ENCODE measurements at places on chromosomes 3 and 15.
A peak's percentile ranks its signal among the peaks of the same experiment; 100 is the strongest.

DNA sequence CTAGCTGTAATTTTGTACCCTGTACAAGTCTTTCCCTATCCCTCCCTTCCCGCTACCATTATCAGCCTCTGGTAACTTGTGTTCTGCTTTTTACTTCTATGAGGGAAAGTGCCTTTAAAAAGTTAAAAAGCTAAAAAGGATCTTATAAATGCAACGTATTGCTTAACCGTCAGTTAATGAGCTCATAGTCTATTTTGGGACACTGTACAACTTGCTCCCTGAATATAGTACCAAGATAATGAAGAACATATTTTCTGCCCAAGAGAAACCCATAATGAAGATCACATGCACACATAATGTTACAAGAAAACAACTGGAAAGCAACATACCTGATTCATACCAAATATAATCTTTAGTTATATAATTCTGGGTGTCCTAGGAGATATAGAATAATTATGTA, 22.6 kb downstream of the ZIC1 start:
- DNase-seq: no peak

- no peak for DNase-seq
Observed at GRCh38 chr3:158572766-158573060, 1.7 kb downstream of the MLF1 start.

- no peak for DNase-seq
Observed at GRCh38 chr3:108209579-108209978, 12.6 kb downstream of the IFT57 start.

GRCh38 chr3:23035927-23036640, 167.0 kb upstream of the UBE2E2 start:
- DNase-seq: no peak

DNA sequence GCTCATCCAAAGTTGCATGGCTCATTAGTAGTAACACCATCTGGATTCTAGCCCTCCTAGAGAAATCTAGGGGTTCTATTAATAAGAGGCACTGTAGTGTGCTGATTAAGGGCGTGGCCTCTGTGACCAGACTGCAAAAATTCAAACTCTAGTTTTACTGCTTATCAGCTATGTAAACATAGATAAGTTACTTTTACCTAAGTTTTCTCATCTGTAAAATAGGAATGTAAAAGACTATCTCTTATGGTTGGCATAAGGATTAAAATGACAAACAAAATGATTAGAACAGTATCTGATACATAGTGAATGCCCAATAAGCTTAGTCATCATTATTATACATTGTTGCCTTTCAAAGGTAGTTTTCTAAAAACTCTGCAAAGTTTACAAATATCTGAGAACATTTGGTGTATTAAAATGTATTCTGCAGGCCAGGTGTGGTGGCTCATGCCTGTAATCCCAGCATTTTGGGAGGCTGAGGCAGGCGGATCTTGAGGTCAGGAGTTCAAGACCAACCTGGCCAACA, 4.5 kb downstream of the PTX3 start:
- no peak for DNase-seq

GRCh38 chr3:186640929-186641328, 730 bp downstream of the FETUB start:
- DNase-seq: no peak

DNA sequence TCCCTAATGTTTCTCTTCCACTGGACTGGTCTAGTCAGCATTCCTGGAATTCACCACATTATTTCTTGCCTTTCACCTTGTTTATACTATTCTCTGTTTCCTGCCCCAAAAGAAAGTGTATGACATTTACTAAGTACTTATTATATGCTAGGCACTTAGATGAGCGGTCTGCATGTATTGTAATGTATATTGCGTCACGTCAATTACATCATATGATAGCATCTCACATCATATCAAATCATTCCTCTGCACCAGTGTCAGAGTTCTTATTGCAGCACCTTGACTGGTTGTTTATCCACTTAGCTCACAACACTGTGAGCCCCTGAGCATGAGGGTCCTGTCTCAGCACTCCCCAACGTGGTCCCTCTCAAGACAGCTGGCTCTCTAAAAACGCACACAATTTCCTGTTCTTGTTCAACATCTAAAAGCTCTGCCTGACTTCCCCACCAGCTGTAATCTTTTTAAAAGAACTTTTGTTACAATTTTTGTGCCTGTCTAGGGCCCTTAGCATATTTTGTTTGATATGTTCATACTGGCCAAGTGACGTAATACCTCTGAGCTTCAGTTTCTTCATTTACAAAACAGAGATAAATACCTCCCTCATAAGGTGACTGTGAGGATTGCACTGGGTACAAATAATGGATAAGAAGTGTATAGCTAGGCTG, 58.8 kb downstream of the ARHGAP31 start:
- peak; percentile 87 for DNase-seq

DNA sequence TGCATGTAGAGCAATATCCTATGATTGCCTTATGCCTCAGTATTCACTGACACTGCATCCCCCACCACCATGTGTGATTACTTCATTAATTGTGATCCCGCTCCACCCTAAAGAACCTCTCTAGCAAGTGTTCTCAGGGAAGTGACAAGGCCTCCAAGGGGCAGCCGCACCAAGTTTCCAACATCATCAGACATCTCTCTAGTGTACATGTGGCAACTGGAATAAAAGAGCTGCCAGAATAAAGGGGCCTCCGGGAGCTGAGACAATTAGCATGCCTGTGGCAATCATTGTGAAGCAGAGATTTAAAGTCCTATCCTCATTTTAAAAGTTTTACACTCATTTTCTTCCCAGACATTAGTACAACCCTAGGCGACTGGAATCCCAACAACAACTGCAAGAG, 902.1 kb upstream of the SEMA6D start:
- no peak for DNase-seq

DNA sequence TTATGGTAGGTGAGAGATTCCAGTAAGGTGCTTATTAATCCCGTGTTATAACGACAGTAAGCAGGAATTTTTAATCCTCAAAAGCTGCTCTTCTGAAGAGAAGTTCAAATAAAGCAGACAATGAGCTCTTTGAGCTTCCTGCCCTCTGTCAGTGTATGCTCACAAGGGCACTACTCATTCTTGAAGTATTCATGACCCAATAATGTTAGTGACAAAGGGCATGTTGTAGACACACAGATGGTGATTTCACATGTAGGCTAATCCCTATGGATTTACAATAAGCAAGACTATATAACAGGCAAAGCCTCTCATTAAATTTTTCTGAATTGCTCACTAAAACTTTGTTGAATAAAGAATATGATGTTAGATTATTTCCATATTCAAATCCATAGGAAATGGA, 578.6 kb downstream of the RSL24D1 start:
- no peak for DNase-seq

DNA sequence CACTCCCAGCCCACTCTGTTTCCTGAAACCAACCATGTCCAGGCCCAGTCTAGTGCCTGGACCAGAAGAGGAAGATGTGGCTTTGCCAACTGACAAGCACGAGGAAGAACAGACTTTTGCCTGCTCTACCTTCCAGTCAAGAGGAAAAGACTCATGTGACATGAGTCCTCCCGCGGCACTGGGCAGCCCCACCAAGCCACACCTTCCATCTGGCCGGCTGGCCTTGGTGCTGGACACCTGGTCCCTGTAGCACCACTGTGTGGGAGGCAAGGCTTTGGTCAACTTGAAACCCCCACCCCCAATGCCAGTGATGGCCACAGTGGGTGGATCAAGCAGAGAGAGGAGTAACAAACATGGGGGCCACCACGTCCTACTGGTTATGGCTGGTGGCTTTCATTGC, 12.5 kb downstream of the CHDH start:
- DNase-seq: no peak

GRCh38 chr15:73993211-73993994, 1.1 kb upstream of the PML start:
- DNase-seq: no peak

- DNase-seq: no peak
Observed at GRCh38 chr3:164752812-164753211, 325.5 kb downstream of the SI start.

- no peak for DNase-seq
Observed at GRCh38 chr15:68633231-68634121, 54.7 kb downstream of the CORO2B start.

- DNase-seq: peak; percentile 61
Observed at GRCh38 chr15:45653702-45654424, 19.0 kb downstream of the SQOR start.

DNA sequence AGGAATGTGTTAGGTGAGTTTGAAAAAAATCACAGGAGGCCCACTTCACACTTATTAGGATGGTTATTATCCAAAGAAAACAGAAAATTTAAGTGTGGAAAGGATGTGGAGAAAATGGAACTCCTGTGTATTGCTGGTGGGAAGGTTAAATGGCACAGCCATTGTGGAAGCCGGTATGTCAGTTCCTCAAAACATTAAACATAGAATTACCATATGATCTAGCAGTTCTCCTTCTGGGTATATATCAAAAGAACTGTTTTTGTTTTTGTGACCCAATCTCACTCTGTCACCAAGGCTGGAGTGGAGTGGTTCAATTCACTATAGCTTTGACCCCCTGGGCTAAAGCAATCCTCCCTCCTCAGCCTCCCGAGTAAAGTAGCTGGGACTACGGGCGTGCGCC, 10.4 kb upstream of the ZFYVE19 start:
- DNase-seq: no peak

- no peak for DNase-seq
Observed at GRCh38 chr3:178560759-178561158, 24.5 kb downstream of the KCNMB2 start.

DNA sequence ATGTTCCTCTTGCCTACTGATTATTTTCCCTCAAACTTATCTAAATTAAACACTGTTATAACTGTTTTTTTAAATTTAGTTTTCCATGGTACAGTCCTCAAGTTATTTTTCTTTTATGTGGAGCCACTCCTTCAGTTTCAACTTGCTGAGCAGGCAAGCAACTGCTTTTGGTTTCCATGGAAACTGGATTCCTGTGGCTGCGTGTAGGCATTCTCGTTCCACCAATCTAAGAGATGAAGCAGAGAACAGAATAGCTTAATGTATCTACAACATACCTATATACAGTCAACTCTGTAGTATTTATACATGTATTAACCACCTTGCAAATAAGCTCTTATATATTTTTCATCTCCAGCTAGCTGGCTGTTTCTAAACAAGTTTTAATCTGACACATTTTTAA, 25.8 kb upstream of the ANXA2 start:
- DNase-seq: peak; percentile 78

- DNase-seq: peak; percentile 30
Observed at GRCh38 chr3:151660885-151661284, 72.8 kb upstream of the AADACL2 start.

GRCh38 chr3:23761440-23761896, 44.3 kb upstream of the UBE2E1 start:
- DNase-seq: peak; percentile 46

DNA sequence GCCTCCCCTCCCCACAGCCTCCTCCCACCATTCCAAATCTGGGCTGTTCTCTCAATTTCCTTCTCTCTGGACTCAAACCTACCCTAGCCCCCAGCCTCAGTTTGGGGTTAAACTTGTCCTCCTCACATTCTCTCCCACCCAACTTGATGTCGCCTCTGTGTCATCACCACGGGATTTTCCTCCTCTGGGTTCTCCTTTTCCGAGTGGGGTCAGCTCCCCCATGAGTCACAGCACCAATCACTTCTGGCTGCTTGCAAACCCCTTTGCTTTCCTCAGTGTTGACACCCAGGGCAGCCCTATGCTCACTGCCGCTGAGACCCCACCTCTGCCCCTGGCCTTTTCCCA, 451 bp downstream of the CCR5AS start:
- peak; percentile 47 for DNase-seq

GRCh38 chr15:65930134-65930533, 60.8 kb downstream of the RAB11A start:
- DNase-seq: no peak

DNA sequence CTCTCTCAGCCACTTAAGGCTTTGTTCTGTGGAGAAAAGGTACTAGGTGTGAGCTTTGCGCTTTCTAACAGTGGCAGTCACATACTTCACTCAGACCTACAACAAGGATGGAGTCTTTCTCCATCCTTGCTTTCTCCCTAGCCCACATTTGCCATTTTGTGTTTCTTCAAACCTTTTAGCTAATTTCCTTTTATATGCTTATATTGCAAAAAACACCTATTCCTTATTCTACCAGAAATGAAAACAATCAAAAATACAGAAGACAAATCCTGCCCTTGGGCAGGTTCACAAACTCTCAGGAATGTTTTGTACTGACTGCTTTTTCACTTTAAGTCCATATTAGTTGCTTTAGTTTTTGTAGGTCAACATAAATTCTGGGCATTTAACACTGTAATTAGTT, 914.2 kb downstream of the SQOR start:
- no peak for DNase-seq

GRCh38 chr3:197103766-197104165, 74.1 kb upstream of the MELTF start:
- DNase-seq: no peak

DNA sequence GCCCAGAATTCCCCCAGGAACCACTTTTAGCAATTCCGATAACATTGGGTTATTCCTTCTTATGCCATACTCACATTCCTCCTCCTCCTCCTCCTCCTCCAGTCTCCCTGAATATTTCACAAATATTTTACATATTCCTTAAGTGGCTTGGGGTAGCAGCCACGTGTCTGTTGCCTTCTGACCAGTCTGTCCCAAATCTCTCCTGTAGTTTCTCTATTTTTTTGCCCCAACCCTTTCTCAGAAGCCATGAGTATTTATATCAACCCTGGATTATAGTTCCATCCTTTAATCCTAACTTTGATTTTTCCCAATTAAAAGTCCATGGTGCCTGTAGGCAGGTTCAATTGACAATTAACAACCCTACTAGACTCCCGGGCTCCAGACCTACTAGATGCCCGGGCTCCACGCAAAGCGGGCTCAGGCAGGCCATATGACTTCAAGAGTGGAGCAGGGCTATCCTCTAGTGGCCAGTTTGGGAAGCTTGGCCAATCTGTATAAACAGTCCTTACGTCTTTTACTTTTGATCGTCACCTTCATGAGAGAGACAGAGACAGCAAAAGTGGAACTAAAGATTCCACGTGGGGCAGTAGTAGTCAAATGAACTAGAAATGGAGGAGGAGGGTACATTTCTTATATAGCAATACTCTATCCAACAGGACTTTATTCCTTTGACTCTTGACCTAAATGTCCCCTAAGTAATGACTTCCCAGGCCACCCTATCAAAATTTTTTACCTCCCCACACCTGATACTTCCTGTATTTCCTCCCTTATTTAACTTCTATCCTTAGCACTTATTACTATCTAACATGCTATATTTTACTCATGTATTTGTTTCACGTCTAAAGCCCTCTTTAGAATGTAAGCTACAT, 69.7 kb downstream of the USF3 start:
- peak; percentile 88 for DNase-seq

- no peak for DNase-seq
Observed at GRCh38 chr3:114441386-114441785, 147.6 kb downstream of the TIGIT start.

GRCh38 chr3:53171827-53172505, 11.0 kb downstream of the PRKCD start:
- DNase-seq: no peak

DNA sequence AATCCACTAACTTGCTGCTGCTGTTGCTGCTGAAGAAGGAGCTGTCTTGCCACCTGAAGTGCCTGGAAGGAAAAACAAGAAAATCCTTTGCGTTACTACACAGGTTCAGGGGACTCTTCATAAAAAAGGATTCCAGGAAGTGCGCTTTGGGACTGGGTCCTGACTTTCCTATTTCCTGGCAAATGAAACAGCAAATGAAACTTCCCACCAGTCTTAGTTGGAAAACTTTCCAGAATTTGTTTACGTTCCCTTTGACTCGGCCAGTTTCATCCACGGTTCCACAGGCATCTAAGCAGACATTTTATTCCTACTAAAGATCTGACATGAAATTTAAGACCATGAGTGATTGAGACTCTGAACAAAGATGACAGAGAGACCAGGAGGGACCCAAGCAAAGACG, 471.0 kb downstream of the FOXP1 start:
- no peak for DNase-seq

Measured in common myeloid progenitor, CD34-positive (primary cell).